Mucosa of descending colon (tissue), 3 donors: ENCODE measurements at places on chromosomes 11 and 22. TPM values are rescaled to one million over a fixed set of nuclear protein-coding genes. Genes with fewer than 3 reads are reported as not detected.

DNA sequence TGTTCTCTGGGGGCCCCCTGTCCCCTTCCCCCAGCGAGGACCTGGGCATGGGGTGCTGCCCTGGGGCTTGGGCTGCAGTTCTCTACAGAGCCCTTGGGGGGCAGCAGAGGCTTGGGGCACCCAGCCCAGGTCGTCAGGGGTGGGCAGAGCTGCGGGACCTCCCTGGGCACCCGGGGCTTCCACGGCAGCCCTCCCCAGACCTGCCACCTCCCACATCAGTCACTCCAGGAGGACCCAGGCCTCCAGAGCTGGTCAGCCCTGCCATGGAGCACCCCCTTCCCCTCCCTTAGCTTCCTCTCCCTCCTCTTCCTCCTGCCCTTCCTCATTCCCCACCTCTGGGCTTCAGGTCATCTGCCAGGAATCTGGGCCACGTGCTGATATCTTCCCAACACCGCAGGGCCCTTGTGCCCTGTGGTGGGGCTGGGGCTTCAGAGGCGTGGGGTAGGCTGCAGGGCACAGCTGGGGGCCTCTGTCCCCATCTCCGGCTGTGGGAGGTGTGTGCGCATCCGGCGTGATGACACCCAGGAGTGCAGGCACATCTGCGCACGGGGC, 5.8 kb downstream of the TSPAN4 start:
- DNase-seq = peak; percentile 65

GRCh38 chr22:44847380-44847779, 95.0 kb downstream of the ARHGAP8 start:
- no peak for DNase-seq

- DNase-seq = peak; percentile 60
Measured at GRCh38 chr22:37186228-37186996, 1.6 kb downstream of the C1QTNF6 start.

DNA sequence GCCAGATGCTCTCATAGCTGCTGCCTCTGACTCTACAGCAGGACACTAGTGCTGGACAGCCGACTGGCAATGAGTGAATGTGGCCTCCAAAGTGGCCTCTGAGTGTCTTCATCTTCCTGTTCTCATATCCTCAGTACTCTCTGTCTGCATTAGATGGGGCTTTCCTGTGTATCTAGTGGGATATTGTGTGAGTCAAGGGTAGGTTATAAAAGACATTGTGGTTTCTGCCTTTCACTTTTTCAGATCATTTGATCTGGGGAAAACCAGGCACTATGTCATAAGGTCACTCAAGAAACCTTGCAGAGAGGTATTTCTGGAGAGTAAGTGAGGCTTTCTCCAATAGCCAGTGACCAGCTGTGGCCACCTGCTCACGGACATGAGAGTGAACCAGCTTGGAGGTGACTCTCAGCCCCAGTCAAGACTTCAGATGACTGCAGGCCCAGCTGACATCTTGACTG, 333.6 kb upstream of the NCAM1 start:
- no peak for DNase-seq

GRCh38 chr11:42175203-42175602, 715.8 kb upstream of the LRRC4C start:
- no peak for DNase-seq

GRCh38 chr11:116302756-116303155, 470.0 kb downstream of the BUD13 start:
- no peak for DNase-seq

DNA sequence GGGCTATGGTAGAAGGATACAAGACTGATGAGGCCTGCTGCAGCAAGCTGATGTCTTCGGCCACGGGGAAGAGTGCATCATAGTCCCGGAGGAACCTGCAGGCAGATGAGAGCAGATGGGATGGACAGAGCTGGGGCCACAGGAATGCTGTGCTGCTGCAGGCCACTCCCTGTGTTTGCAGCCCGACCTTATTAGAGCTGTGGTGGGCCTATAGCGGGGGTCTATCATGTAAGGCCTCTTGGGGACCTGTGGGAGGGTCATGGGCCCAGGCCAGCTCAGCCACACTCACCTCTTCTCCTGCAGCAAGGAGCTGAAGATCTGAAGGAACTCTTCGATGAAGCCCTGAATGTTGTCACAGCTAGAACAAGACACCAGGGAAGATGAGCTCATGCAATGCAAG, 31.9 kb downstream of the ASCC2 start:
- no peak for DNase-seq

- DNase-seq = no peak
Measured at GRCh38 chr11:64539239-64539638, 51.8 kb upstream of the SLC22A12 start.

DNA sequence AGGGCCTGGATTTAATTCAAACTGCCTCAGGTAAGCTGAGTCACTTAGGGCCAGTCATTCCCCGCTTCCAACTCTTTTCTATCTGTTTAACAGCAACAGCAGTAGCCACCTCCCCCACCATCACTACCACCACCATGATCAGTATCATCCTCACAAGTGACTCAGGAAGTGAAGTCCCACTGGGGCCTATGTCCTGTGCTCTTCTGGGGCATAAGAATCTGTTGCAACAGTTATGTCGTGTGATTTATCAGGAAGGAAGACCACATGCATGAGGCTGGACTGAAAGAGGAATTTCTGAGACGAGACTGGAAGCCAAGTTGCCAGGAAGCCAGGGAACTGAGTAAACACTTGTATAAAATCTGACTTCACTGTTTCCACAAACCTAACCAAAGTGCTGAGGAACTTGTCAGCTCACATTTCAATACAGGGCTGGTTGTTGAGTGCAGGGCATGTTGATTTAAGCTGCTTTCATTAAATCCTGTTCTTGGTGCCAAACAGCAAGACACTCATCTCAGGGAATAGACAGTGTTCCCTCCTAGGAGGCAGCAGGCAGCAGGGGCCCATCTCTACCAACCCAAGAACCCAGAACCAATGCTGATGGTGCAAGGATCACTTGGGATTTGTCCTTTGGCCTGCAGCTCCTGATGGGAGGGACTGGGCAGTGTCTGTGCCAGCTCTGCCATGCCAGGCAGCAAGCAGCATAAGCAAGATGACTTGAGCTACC, 226.7 kb upstream of the NARS2 start:
- no peak for DNase-seq

- no peak for DNase-seq
Measured at GRCh38 chr11:121931748-121932352, 184.2 kb downstream of the BLID start.

- no peak for DNase-seq
Measured at GRCh38 chr11:61728066-61728939, 24.1 kb upstream of the MYRF start.

DNA sequence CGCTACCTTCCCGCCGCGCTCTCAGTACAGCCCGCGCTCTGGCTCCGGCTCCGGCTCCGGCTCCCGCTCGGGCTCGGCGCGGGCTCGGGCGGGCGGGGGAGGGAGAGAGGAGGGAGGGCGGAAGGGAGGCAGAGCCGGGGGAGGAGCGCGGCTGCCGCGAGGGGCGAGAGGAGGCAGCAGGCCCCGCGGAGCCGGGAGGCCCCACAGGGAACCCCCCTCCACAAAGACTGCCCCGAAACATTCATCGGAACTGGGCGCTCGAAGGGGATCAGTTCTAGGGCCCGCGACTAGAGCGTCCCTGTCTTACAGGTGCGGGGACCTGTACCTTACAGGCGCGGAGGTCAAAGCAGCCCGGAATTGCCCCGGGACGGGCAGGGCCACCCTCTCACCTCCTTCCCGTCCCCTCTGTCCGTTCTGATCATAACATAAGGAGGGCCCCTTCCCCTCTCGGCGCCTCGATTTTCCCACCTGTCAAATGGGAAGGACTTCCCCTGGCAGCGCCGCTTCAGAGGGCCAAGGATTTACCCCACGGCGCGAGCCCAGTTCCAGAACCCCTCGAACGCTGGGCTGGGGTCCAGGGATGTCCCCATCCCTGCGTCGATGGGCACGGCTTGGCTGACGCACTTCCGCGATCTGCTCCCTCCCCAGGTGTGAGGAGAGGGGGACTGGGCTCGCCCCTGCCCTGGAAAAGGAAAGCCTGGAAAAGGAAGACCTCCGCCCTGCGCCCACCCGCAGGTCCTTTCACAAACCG, at the start of gene SHISA8:
TSS of gene SHISA8 (minus strand) at position 40 of the 751 bp plus-strand sequence. CDS start 407 bp downstream, outside the sequence.
- DNase-seq = peak; percentile 57

DNA sequence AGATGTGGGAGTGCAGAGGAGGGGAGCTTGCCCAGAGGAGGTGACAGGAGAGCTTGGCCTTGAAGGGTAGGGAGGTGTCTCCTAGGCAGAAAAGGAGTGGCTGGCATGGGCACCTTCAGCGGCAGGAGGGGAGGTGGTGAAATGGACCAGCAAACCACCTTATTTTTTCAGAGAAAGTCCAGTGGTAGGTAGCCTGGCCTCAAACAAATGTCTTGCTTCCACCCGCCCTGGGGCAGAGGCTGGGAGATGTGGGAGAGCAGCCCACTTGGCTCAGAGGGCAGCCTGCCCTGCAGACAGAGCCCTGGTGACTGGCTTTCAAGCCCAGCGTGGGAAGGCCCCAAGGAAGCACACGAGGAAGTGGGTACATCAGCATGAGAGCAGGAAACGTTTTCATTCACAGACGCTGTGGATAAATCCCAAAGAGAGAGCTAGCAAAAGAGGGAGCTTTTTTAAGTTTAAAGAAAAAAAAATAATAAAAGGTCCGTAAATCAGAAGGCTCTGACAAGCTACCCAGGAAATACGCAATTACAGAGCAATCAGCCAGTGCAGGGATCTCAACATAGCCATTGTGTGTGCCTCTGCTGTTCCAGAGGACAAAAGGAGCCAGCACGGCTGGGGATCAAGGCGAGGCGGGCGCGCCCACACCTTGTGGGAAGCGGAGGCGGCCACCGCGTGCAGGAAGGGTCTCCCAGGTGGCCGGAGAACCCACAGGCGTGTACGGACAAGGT, 238.7 kb upstream of the PLET1 start:
- DNase-seq = peak; percentile 49

DNA sequence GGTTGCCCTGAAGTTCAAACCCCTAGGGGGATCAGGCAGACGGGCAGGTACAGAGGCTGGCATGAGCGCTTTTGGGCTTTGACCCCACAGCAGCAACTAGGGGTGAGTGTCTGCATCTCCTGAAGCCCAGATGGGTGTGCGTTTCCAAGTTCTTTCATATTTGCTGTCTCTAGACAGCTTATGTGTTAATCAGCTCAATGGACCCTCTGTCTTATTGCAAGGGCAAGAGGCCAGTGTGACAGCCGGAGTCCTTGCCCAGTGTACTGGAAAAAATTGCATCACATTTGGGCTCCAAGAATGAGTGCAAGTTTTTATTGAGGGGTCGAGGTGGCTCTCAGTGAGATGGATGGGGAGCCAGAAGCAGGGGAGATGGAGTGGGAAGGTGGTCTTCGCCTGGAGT, 1863.7 kb upstream of the RAG2 start:
- no peak for DNase-seq

DNA sequence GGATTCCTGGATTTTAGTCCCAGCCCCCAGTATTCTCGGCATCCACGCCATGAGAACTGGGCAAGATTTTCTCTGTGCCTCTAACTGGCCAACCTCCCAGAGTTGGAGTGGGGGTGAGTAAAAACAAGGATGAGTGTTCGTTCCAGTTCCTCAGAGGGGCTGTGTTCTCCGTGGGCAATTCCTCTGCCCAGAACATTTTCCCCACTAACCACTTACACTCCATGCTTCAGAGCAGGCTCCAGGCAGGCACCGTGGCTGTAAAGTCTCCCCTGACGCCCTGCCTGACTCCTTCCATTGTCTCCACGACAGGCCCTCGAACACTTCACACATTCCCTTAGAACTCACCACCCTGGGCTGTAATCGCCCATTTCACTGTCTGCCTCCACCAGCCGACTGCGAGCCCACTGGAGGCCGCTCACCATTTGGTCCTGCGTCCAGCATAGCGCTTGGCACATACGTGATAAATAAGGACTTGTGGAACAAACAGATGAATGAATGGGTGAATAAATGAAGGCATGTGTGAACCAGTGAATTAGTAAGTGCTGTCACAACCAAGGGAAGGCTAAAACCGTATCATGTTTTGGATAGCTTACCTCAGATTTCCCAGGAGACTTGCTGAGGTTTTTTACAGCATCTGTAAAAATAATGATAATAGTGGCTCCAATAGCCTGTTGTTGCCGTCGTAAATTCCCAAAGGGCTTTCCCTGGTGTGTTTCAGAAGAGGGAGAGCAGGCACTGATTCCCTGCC, 6.1 kb downstream of the APLNR start:
- DNase-seq = no peak

DNA sequence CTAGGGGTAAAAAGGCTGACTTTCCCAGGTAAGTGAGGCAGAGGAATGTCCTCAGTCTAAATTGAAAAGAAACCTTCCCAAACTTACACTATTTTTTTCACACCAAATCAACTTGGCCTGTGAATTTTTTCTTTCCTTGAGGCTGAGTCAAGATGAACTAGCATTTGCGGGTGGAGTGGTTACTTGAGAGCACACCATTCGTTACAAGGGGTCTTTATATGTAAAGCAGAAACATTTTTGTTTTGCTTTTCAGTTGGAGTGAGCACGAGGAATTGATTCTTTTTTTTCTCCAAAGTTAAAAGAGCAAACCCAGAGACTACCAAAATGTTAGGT, 36.4 kb downstream of the MAML2 start:
- DNase-seq = no peak

Gene TOM1
- total RNA-seq = 60.2 TPM

Gene FAM227A
- 1.5 TPM for total RNA-seq

Gene MUC2
- 1,246 TPM for total RNA-seq

Gene KCNE3
- 8.5 TPM for total RNA-seq

Gene CRYAB
- 30.7 TPM for total RNA-seq

Gene JHY
- 5.4 TPM for total RNA-seq

Gene ABTB2
- total RNA-seq = 12.8 TPM

Gene ANO3
- total RNA-seq = 0.31 TPM

Gene BCO2
- total RNA-seq = 7.1 TPM

Gene APOA4
- total RNA-seq = not detected
